ENCODE measurements at places on chromosomes 3 and 15.

DNA sequence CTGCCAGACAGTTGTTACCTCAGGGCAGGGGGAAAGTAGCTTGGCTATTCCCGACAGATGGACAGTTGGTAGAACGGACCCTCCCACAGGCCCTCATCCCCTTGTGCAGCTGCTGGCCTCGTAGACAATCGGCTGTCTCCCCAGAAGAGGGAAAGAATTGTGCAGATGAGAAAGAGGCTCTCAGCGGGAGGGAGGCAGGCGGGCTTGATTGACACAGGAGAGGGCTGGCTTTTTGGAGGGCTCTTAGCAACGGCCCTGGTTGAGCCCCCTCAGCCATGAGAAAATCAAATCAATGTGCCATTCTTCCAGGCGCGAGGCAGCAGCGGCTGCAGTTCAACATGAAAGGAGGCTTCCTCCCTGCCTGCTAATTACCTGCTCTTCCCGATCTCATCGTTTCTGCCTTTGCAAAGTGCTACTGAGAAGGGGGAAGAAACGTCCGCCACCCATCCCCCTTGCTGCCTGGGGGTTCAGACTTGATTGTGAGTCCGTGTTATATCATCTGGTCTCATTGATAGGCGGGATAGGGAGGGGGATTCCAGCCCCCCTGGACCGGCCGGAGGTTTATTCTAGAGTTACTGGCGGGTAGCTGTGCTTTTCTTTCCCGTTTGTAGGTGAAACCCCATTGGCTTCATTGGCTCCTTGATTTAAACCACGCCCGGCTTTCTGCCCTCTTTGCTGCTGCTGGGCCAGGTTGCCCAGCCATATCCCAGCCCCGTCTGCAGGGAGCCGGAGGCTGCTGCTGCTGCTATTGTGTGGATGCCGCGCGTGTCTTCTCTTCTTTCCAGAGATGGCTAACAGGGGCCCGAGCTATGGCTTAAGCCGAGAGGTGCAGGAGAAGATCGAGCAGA, at the start of gene TAGLN3:
Gene TAGLN3, plus strand, starts transcription at position 287 of the 848 bp plus-strand sequence. Its CDS starts 501 bp downstream, at position 788.
- DNase-seq = peak; percentile 93

- peak; percentile 85 for DNase-seq
Observed at GRCh38 chr3:49165771-49166751, at the start of gene CCDC71. Gene CCDC71 (minus strand): TSS chr3:49166331. CDS start chr3:49164208, 2,123 bp downstream.

GRCh38 chr3:42652611-42653302, 740 bp upstream of the ZBTB47 start:
- peak; percentile 45 for DNase-seq

DNA sequence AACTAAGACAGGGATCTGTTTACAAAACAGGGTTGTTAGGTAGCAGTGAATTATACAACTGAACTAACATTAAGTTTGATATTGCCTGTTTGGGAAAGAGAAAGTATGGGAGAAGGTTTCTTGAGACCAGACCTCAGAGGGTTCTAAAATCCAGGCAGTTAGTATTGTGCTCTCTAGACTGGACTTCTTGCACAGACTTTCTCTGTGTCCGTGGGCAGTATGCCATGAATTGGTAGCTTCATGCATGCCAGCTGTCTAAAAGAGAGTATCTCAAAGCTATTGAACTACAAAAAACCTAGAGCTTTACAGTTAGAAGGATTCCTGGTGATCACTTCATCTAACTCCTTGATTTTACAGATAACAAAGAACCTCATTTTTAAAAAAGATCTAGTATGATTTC, 12.5 kb downstream of the SAMD7 start:
- DNase-seq = no peak

GRCh38 chr15:52146776-52147175, 34.2 kb upstream of the BCL2L10 start:
- no peak for DNase-seq

DNA sequence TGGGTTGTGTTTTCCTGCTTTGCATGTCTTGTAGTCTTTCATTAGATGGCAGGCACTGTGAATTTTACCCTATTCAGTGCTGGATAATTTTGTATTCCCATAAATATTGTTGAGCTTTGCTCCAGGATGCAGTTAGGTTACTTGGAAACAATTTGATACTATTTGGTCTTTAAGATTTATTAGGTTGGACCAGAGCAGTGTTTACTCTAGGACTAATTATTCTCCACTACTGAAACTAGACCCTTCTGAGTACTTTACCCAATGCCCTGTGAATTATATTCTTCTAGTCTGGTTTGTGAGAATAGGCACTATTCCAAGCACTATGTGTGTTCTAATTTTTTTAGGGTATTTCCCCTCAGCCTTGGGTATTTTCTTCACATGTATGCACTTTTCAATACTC, 37.8 kb upstream of the TASOR start:
- no peak for DNase-seq
